NCI-H2081 (cell line): ENCODE measurements at places on chromosomes 5 and 9.

DNA sequence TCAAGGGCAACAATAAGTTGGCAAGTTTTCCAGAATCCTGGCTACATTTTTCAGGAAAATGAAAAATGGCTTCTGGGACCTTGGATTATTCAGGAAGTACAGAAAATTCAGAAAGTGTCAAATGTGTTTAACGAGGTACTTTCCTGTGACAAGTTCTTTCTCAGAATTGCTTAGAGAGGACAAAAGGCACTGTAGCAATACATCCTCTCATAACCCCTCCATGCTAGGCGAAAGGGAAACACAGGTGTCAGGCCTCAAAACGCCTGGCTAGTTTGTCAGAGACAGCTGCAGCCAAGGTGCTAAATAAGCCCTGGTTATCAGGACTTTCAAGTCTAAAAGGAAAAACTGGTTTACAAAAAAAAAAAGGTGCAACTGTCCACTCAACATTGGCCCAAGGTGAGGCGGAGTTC is 115.2 kb downstream of the GNAQ start:
- DNase-seq, result no peak

DNA sequence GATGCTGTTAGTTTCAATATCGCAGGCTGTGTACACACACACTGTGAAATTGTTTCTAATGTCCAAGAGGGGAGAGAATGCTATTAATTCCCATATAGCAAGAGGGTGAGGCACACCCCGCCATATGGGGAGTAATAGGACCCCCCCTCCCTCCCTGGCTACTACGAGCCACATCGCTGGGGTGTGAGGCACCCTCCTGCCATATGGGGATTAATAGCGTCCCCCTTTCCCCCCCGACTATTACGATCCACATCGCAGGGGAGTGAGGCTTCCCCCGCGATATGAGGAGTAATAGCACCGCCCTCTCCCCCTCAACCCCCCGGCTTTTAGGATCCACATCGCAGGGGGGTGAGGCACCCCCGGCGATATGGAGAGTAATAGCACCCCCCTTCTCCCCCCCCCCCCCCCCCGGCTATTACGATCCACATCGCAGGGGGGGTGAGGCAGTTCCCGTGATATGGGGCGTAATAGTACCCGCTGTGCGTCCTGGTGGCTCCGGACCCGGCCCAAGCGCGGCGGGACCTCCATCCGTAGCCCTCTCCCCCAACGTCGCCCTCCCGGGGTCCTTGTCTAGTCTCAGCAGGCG is 494 bp upstream of the STK32A start:
- DNase-seq, result no peak

DNA sequence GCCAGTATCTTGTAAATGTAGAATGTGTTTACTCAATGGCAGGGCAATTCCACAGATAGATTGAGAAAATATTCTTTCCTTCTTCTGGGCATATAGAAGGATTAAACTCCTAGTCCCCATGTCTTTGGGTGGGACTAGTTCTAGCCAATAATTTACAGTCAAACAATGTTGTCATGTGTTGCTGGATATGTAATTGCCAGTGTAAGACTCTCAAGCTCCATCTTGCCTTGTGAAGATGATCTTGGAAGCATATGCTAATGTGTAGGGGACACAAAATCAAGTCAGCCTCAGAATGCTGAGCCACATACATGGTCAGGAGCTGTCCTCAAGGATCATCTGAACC is 386.9 kb downstream of the CETN3 start:
- no peak for DNase-seq

DNA sequence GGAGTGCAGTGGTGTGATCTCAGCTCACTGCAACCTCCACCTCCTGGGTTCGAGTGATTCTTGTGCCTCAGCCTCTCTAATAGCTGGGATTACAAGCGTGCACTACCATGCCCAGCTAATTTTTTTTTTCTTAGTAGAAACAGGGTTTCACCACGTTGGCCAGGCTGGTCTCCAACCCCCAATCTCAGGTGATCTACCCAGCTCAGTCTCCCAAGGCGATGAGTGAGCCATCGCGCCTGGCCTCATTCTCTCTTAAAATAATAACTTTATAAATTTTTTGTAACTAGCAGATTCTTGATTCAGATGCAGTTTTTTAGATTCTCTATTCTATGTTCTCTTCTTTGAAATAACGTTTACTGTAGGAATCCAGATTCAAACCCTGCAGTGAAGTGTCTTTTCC is 127.1 kb downstream of the GDNF start:
- DNase-seq, result no peak

DNA sequence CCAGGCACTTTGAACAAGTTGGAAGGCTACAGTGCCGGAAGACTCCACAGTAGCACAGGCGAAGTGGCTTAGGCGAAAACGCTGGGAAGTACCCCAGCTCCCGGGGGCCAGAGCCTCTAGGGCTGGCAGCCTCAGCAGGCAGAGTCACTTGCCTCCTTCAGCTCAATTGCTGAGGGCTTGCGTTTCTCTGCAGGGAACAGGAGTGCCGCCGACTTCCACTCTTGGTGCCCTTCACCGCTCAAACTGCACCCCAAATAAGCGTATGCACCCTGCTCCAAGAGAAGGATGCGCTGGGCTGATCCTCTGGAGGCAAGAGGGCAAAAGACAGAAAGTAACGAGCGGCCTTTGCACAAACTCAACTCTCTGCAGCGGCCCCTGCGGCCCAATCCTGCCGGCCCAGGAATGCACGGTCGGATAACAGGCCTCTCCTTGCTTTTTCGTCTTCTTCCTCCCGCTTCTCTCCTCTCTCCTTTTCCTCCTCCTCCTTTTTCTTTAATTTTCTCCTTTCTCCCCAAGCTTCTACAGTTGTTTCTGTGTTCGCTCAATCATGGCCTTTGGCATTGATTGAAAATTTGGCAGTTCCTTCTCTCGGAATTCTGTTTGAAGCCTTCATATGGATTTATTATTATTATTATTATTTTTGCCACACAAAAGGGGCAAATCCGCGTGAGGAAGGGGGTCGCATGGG is 1.1 kb upstream of the S1PR3 start:
- DNase-seq, result no peak

- no peak for DNase-seq
Measured at GRCh38 chr5:135039271-135040033, 5.4 kb upstream of the PITX1 start.

DNA sequence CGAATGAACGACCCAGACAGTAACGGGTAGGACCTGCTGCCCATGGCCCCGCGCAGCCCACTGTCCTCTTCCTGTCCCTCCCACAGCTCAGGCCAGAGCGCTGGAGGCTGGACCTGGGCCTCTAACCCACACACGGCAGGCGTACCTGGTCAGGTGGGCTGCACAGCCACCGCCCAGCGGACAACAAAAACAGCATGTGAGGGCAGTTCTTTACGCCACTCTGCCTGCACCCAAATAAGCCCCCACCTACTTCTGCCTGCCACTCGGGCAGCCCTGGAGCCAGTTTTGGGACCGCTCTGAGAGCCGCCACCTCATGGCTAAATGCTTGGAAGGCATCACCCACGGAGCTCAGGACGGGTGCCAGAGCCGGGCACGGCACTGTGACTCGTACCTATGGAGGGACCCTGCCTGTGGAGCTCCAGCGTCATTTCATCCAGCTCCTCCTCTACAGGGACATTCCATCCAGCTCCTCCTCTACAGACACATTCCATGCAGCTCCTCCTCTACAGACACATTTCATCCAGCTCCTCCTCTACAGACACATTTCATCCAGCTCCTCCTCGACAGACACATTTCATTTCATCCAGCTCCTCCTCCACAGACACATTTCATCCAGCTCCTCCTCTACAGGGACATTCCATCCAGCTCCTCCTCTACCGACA is 18.9 kb downstream of the CLPTM1L start:
- DNase-seq, result no peak

- DNase-seq, result no peak
Measured at GRCh38 chr9:655875-656274, 185.6 kb upstream of the DMRT1 start.

- no peak for DNase-seq
Measured at GRCh38 chr9:131583836-131584555, 38.7 kb downstream of the PRRT1B start.

DNA sequence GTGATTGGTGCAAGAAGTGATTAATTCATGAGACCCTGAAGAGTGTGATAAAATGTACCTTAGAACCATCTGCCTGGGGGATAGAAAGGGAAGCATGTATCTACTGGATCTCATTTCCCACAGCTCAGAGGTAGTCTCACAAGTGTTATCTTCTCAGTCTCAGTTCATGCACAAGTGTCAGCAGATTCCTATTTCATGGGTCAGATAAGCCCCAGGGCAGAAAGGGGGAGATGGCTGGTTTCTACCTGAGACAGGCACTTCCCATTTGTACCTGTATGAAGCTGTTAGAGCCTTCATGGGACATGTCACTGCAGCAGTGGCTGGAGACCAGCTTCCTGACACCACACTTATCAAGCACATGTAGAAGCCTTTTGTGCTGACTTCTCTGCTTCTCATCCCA is 45.6 kb upstream of the SMIM15 start:
- DNase-seq, result no peak

DNA sequence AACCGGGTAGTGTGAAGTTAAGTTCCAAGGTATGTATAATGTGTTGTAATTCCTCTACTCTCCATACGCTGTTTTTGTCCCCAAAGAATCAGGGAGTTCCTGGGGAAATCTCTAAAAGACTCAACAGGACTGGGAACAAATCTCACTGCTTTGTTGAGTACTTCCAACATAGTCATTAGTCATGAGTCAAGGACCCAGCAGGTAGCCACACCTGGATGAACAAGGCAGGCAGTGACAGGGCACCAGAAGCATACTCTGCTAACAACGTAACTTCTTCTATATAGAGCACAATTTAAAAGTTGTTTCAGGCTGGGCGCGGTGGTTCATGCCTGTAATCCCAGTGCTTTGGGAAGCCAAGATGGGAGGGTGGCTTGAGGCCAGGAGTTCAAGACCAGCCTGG is 126.8 kb downstream of the SLC1A3 start:
- no peak for DNase-seq

- no peak for DNase-seq
Measured at GRCh38 chr9:16830806-16831205, 39.7 kb downstream of the BNC2 start.

DNA sequence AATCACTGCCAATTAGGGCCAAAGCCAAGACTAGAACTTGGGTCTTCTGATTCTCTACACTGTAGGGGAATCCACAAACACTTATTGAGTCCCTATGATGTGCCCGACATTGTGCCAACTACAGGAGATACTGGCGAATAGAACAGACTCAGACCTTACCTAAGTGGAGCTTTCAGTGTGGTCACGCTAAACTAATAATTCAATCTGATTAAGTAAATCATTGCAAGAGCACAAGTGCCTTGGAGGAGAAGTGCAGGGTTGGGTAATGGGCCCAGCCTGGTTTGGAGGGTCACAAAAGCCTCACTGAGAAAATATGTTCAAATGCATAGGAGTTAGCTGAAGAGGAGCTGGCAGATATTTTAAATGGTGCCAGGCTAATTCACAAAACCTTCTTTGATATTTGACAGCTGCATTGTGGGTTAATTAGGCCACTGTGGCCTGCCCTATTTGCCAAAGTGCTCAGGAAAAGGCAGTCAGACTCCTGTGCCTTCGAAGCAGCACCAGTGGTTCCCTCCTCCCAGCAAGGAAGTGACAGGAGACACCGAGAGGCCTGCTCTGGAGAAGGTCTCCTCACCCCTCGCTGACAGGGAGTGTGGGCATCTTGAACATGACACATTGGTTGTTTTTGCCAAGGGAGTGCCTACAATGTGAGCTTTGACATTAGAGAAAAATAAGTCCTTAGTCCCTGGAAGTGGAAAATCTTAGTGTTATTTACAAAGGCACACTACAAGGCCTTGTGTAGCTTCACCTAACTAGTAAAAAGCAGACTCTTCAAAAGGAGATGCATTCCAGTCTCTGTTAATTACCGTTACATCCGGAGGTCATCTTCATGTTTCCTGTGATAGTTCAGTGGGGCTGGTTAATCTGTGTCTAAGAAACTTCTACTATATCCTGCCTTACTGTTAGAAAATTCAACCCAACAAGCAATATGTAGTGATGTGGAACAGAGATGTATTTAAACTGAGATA is 24.1 kb upstream of the TRAF1 start:
- no peak for DNase-seq

GRCh38 chr5:126531543-126532120 is 63.4 kb downstream of the ALDH7A1 start:
- no peak for DNase-seq

GRCh38 chr5:102106599-102106998 is 189.5 kb downstream of the SLCO4C1 start:
- no peak for DNase-seq

DNA sequence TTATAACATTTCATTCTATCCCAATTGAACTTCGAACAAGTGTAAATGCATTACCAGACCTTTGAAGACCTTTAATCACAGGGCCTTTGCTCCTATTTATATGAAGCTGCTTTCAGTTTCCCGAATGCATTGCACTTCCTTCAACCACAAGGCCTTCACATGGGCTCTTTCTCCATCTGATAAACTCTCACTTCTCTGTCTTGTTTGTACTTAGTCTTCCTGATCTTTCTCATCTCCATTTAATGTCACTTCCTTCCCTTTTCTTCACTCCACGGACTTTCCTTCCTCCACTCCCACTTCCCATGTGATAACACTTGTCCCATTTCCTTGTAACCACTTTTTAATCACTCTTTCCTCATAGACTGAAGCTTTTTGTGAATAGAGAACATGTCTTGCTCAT is 74.3 kb upstream of the TNC start:
- DNase-seq, result no peak

DNA sequence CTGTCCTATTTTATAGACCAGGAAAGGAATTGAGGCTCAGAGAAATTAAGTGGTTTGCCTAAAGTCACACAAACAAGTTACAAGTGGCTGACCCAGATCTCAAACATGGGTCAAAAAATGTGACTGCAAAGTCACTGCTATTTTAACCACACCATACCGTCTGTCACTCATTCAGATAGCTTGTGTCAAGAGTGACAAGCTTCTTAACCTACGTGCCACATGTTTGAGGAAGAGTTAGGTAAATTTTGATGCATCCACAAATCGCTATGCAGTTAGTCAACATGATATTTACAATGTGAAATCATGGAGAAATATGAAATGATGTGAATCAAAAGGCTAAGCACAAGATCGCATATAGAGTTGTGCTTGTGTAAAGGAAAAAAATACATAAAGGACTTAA is 22.7 kb upstream of the GNE start:
- no peak for DNase-seq

- no peak for DNase-seq
Measured at GRCh38 chr9:129317179-129318011, 139.3 kb upstream of the IER5L start.

DNA sequence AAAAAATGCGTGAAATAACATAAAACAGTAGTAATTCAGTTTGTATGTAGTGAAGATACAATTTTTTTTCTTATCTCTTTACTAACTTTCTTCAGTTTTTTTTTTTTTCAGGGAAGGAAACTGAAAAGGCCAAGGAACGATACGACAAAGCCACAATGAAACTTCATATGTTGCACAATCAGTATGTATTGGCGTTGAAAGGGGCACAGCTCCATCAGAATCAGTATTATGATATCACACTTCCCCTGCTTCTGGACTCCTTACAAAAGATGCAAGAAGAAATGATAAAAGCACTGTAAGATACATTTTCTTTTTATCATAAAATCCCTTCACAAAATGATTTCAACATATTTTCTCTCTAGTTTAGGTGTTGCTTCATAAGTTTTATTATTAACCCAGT is 120.0 kb downstream of the FER start:
- no peak for DNase-seq
